ENCODE measurements at places on chromosomes 13 and 19. TPM values are rescaled to one million over a fixed set of nuclear protein-coding genes. Genes with fewer than 3 reads are reported as not detected.

The ZNF749 gene
- polyA plus RNA-seq, result 12.6 TPM

The DACT3 gene
- 0.14 TPM for polyA plus RNA-seq

The NLRP7 gene
- polyA plus RNA-seq, result not detected

The TMEM255B gene
- 0.28 TPM for polyA plus RNA-seq

The CNN1 gene
- 1.0 TPM for polyA plus RNA-seq

GRCh38 chr19:10895920-10896319 is 24.6 kb downstream of the CARM1 start:
- no peak for DNase-seq

- peak; percentile 4 for DNase-seq
These were observed 186.2 kb upstream of the PCDH9 start for GRCh38 chr13:67416047-67416925.

DNA sequence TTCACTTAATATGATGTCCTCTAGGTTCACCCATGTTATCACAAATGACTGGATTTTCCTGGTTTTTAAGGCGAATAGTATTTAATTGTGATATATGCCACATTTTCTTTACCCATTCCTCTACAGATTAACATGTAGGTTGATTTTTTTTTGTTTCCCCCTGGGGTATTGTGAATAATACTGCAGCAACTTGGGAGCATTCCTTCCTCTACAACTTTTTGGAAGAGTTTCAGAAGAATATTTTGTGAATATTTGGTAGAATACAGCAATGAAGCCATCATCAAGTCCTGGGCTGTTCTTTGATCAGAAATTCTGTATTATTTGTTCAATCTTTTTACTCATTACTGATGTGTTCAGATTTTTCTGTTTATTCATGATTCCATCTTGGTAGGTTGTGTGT is 5.6 kb upstream of the ZNF331 start:
- DNase-seq, result no peak

DNA sequence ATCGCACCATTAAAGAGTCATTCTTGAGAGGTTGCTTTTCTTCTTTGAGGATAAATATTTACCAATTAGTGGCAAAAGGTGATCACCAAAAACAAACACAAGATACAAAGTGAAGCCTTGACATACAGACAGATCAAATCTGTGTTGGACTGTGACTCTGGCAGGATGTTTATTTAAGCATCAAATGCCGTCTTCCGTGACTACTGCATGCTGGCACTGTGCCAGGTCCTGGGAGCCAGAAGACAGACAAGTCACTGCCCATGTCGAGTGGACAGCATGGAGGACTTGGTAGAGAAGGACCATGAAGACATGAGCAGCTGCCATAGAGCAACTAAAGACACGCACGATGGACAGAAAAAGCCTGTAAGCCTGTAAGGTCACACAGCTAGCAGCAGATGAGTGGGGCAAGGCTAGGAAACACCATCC is 92.8 kb upstream of the FARP1 start:
- peak; percentile 58 for DNase-seq

GRCh38 chr19:39825531-39826076 is 8.4 kb downstream of the DYRK1B start:
- no peak for DNase-seq

DNA sequence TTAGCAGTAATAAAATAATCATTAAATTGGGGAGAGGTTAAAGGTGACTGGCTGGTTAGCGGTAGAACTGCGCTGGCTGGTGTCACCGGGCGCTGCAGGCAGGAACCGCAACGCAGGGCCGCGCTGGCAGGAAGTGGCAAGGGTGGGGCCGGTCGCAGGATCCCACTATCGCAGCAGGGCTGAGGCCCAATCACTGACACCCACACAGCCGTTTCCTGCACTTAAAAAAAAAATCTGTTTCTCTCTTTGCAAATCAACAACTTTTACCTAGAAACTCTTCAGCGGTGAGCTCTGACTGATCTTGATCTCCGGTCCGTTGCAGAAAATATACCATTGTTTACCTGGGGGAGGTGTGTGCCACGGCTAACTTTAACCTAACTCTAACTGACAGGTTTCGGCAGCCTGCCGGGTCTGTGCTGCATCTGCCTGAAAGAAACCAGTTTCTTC is 46.9 kb downstream of the KLF2 start:
- no peak for DNase-seq

DNA sequence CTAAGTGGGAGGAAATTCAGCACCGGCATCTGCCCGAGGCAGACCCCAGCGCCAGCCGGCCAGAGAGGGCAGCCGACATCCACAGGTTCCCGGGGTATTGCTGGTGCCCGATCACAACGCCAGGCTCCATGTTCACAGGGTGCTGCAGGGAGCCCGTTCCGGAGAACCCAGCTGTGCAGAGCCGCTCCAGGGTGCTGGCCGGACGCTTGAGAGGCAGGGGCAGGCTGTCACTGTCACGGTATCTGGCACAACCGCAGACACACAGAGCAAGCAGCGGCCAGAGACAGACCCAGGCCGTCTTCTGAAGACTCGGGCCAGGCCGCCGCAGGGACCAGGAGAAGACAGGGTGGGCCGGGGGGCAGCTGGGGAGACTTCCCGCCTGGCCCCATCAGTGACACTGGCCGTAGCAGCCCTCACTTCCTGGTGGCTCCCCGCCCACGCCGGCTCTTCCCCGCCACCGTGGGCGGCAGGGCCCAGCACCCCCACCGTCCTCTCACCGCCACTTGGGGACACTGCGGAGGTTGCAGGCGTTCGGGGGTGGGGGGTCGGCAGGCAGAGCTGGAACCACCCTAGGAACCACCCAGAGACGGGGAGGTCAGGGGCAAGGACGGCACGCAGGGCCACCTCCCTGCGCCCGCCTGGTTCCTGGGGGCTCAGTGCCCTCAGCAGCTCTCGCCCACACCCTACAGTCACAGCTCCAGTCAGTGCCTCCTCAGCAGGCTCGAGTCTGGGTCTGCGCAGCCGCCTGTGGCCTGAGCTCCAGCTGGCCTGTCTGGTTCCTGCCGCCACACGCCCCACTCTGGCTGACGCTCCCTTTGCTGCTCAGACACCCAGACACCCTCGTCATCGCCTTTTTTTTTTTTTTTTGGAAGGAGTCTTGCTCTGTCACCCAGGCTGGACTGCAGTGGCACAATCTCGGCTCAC is 3.8 kb downstream of the RNF126 start:
- DNase-seq, result no peak

GRCh38 chr13:36135876-36136275 is 4.7 kb upstream of the DCLK1 start:
- no peak for DNase-seq

- DNase-seq, result no peak
These were observed 23.4 kb downstream of the CNFN start for GRCh38 chr19:42366673-42367072.

DNA sequence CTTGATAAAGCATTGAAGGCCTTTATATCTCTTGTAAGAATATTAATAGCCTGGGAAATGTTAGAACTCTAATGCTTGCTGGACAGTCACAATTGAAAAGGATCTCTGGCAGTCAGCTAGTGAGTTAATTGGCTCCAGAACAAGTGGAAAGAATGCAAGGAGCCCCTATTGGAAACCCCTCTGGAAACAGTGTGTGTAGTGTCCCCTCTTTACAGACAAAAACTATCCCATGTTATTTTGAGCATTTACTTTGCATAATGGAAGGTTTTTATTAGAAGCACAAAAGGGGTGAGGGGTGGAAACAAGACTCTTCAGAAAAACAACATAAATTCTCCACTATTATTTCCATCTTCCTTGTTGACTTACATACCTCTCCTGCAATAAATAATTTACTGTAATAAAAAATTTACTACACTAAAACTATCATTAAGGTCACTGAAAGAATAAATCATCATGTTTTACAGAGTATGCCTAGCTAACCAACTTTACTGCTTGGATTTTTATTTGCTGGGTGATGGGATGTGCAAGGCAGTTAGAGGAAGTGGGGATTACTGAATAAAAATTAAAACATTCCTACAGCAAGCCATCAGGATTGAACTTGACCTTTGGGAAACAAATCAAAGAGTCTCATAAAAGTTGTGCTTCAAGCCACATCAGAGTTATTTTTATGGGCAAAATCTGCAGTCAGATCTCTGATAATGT is 610.4 kb downstream of the TBC1D4 start:
- peak; percentile 43 for DNase-seq

DNA sequence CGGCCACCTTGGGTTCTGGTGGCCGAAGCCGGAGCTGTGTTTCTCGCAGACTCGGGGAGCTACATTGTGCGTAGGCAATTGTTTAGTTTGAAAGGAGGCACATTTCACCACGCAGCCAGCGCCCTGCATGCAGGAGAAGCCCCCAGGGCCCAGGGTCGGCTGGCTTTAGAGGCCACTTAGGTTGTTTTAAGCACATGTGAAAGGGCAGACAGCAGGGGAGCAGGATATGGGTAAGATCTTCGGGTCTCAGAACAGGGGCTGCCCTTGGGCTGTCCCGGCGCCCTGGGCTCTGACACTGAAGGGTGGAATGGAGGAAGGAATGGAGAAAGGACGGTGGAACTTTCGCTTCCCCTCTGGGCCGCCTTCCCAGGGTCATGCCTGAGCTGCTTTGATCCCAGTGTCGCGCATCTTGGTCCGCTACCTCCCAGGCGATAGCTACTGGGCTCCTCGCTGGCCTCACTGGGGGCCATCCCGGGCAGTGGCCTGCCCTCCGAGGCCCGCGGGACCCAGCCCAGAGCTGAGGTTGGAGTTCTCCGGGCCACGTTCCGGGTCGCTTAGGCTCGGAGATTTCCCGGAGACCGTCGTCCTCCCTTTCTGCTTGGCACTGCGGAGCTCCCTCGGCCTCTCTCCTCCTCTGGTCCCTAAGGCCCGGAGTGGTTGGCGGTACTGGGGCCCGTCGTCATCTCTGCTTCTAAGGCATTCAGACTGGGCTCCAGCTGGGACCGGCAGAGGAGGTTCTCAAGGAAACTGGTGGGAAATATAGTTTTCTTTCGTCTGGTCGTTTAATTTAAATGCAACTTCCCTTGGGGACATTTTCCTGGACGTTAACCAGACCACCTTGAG is 4.3 kb upstream of the POU4F1 start:
- DNase-seq, result no peak

- DNase-seq, result no peak
These were observed 29.2 kb upstream of the PEPD start for GRCh38 chr19:33550768-33551167.

Measured in A549 (cell line).